PC-9 (cell line): ENCODE measurements at places on chromosomes 11 and 22. TPM values are rescaled to one million over a fixed set of nuclear protein-coding genes. Genes with fewer than 3 reads are reported as not detected.

GRCh38 chr22:24433001-24433827 lies 5.8 kb downstream of the ADORA2A start:
- H3K4me3 ChIP-seq: no peak overlapping the region

DNA sequence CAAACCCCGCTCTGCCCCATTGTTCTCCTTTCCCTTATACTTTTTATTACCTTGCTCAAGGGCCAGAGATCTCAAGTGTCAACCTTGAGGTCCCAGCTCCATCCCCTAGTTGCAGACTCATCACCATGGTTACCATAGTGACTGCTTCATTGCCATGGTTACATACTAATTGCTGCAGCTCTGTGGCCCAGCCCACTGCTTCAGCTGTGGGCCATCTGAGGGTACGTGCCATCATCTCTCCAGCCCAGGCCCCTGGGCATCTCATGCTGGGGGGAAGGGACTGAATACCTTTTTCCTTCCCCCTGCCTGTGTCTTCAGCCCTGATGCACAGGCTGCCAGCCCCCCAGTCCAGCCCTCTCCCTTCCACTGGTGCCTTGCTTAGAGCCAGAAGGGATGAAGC lies 22.2 kb downstream of the TREH start:
- H3K27me3 ChIP-seq: no peaks in the 10 kb centered on the region
- 0 out of 2 replicates have a peak, but pooled peaks cover 2% of the 10 kb centered on the region for H3K36me3 ChIP-seq
- H3K4me3 ChIP-seq: no peak overlapping the region
- no peak overlapping the region for H3K27ac ChIP-seq
- H3K4me1 ChIP-seq: peaks cover under 1% of the 10 kb centered on the region; the same call in 1 of the 2 replicates
- no peak for DNase-seq

GRCh38 chr11:87127101-87127500 lies 89.4 kb downstream of the TMEM135 start:
- no peak for DNase-seq
- H3K27ac ChIP-seq: no peak overlapping the region
- no peaks in the 10 kb centered on the region for H3K4me1 ChIP-seq
- H3K4me3 ChIP-seq: no peak overlapping the region
- H3K27me3 ChIP-seq: no peaks in the 10 kb centered on the region

DNA sequence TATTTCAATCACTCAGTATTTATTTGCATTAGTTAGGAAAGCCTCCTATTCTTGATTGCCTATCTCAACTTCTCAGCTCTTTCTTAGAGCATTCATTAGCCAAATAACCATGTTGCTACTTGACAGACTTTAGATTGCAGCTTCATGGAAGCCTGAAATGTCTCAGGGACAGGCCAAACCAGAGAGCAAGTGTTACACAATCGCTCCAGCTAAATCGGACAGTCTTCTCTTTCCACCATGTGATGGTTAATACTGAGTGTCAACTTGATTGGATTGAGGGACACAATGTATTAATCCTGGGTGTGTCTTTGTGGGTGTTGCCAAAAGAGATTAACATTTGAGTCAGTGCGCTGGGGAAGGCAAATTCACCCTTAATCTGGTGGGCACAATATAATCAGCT lies 106.5 kb upstream of the DRD2 start:
- no peaks in the 10 kb centered on the region for H3K36me3 ChIP-seq
- peaks cover 61% of the 10 kb centered on the region for H3K27me3 ChIP-seq
- no peak for DNase-seq
- H3K27ac ChIP-seq: no peak overlapping the region
- H3K4me3 ChIP-seq: no peak overlapping the region
- no peaks in the 10 kb centered on the region for H3K4me1 ChIP-seq

DNA sequence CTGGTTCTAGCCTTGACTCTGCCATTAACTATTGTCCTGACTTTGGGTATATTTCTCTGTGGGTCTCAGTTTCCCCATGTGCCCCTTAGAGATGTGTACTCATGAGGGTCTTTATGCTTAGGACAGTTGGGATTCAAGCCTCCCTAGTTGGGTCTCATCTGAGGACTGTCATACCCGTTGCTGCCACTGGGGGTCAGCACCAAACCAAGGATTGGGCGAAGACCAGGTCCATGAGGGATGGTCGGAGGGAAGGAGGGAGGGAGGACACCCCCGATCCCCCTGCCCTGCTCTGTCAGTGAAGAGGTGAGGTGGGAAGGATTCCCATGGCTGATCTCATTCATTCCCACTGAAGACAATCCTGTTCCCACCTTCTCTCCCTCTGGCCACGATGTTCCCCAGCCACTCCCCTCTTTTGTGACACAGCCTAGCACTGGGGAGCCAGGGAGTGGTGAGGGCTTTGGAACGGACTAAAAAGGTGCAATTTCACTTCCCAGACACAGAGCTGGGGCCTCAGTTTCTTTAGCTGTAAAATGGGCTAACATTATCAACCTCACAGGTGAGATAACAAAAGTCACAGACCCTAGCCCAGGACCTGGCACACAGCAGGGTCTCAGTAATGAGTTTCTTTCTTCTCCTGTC lies 12.4 kb upstream of the KLHL35 start:
- H3K27ac ChIP-seq: no peak overlapping the region
- H3K36me3 ChIP-seq: no peaks in the 10 kb centered on the region
- H3K4me3 ChIP-seq: no peak overlapping the region
- no peaks in the 10 kb centered on the region; the same call in 1 of the 2 replicates for H3K27me3 ChIP-seq

Gene DDX17
- 511 and 648 TPM in 2 replicates for total RNA-seq

Gene BTBD18
- total RNA-seq: not detected in 2 replicates

Gene SELENOM
- 20.7 and 23.3 TPM in 2 replicates for total RNA-seq
